ENCODE measurements at places on chromosomes 5 and 9.

- no peak for DNase-seq
These were observed 31.7 kb downstream of the EPB41L4B start for GRCh38 chr9:109289186-109289585.

DNA sequence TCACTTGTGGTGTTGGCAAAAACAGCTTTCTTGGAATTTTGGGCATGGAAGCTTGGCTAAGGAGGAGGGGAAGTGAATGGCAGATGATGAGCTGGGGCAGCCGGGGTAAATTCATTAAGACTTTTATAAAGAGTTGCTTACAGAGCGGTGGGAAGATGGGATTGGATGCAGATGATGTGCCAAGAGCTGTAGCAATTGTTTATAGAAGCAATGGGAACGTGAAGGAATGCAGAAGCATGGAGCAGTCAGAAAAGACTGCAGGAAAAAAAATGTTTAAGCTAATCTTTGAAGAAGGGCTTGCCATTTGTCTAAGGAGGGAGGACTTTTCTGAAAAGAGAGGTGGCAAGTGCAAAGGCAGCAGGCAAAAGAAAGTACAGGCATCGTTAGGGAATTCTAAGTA lies 86.6 kb upstream of the SHISAL2B start:
- DNase-seq, result peak; percentile 33

DNA sequence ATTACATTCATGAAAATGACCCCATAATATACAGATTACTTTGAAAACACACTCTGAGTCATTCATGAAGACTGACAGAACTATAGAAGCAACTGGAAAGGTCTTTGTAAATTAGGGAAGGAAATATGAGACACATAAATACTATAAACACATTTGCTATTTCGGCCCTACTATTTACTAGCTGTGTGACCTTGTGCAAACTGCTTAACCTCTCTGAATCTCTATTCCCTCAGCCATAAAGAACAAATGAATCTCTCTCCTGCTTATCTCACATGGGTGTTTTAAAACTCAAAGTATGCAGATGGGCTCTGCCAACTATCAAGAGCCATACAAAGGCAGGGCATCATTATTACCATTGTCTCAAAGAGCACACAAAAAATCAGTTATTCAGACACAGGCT lies 52.9 kb downstream of the APBA1 start:
- no peak for DNase-seq

DNA sequence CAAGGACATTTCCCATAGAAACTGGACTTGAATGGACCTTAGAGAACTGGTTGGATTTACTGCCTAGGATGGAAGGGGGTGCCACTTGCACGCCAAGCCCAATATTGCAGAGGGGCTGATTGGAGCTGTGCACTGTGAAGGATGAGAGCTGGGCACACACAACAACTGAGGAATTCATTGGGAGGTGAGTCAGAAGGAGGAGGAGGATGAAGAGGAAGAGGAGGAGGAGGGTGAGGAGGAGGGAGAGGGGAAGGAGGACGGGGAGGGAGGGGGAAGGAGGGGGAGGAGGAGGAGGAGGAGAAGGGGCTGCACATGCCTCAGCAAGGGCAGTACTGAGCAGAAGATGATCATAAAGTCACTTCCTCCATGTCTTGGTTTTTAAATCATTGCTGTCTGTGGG lies 5.7 kb upstream of the ICE1 start:
- DNase-seq, result no peak

GRCh38 chr9:72919246-72919945 lies 33.5 kb downstream of the ALDH1A1 start:
- no peak for DNase-seq

DNA sequence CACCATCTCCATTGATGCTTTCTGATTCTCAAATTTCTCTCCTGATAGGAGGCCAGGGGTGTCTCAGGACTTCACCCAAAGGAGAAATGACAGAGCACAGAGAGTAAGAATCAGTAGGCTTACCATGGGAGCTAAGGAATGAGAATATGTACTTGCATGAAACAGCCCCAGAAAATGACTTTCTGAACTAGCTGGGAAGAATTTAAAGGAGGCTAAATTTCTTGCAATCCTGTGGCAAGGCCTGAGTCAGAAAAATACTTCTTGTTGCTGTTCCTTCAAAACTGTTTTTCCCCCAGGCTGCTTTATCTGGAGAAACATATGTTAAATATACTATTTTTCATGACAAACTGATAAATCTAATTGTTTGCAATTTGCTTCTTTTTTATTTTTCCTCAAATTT lies 53.4 kb upstream of the FBXL7 start:
- DNase-seq, result no peak

DNA sequence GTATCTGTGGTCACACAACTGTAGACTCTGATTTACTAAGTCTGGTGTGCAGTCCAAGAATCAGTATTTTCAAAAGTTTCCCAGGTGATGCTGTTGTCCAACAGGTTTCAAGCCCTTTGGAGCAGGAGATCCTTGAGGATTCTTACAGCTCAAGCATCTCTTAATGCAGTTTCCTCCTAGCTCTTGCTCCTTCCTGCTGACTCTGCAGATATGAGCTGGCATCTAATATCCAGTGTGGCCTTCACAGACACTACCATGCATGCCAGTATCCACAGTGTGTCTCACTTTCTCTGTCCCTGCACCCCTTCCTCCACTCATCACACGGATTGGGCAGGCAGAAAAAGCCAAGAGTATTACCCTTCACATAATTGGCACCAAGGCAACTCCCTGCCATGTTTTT lies 182.2 kb upstream of the TNC start:
- no peak for DNase-seq

- DNase-seq, result peak; percentile 28
These were observed 369 bp downstream of the OCLN start for GRCh38 chr5:69492923-69493395.

DNA sequence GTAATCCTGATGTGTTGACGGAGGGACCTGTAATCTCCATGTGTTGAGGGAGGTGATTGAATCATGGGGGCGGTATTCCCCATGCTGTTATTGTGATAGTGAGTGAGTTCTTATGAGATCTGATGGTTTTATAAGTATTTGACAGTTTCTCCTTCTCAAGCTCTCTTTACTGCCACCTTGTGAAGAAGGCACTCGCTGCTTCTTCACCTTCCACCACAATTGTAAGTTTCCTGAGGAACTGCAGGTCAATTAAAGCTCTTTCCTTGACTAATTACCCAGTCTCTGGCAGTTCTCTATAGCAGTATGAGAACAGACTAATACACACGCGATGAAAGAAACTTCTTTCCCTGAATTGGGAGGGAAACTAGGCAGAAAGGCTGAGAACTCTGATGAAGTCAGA lies 141.1 kb upstream of the RAD23B start:
- DNase-seq, result no peak

DNA sequence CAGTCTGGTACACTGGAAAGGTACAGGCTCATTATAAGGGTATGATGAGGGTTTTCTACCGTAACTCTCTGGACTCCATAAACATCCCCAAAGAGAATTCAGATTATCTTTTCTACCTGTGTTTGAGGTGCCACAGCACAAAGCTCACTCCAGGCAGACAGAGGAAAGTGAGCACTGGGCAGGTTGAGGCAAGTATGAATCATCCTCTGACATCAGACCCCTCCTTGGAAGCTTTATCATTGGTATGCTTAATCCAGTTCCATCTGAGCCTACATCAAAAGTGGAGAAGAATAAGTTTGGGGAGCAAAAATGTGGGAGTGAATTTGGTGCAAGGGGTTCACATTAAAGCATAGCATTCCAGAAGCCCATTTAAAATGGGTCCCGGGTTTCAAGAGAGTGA lies 21.7 kb downstream of the C9orf152 start:
- no peak for DNase-seq

DNA sequence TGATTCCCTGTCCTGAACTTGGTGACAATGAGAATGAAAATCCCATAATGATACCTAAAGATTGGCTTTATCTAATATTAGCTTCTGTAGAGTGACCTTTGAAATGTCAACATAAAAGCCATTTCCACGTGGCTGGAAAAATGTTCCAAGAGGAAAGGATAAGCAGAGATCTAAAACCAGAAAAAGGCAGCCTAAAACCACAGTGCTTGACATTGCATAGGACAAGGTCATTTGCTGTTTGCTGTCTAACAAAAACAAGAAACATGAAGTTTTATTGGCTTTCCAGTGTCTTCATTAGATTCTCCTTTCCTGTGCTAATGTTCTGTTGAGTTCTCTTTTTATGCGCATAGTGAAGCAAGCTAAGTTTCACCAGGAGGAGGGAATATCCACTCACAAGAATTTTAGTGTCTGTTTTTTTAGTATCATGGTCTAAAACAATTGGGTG lies 44.6 kb downstream of the CPEB4 start:
- peak; percentile 37 for DNase-seq

GRCh38 chr5:33398501-33398900 lies 42.3 kb upstream of the TARS1 start:
- DNase-seq, result no peak

DNA sequence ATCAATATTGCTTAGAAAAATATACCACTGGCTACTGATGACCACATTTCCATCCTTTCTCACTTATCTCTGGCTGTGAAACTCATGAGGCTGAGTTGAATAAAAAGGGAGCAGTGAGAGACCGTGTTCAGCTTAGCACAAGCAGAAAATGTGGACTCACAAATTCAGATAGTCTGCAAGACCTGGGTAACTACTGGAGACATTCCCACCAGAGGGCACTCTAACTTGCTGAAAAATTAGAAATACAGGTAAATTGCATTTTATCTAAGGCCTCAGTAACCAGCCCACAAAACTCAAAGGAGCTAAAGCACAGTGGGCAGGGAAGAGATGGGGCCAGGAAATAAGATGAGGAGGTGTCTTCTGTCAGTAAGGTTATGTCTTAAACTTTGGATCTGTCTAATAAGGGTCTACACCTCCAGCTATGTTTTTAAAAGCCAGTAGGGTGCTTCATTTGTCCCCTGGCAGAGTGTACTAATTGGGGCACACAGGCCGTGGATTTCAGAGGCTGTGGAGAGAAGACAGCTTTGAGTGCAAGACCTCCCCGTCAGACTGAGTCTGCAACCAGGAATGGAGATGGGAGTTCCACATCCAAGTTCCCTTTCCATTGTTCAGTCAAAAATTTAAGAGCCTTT lies 8.7 kb upstream of the NDUFB6 start:
- DNase-seq, result peak; percentile 54

- DNase-seq, result no peak
These were observed 10.1 kb downstream of the IFNA5 start for GRCh38 chr9:21294904-21295538.

DNA sequence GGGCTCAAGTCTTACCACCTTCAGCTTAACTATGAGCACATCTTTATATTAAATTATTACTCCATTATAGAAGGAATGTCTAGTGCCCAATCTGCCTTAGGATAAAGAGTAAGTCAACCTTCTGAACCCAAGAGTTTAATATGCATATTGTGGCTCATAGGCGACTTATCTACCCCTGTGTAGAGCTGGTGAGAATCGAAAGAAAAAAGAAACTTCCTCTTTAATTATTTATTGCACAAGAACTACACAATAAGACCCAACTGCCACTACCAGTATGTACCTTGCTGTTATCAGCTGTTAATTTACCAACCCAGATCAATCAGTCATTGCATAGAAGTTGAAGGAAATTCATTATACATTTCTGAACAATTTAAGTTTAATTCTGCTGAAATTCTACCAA lies 329.1 kb upstream of the SLC24A2 start:
- DNase-seq, result no peak

GRCh38 chr5:444226-444625 lies 1.2 kb downstream of the EXOC3 start:
- no peak for DNase-seq

Measured in mesenchymal stem cell (in vitro differentiated cells and primary cell).